ENCODE measurements at places on chromosomes 11 and 22.

- DNase-seq, result no peak
Measured at GRCh38 chr11:45224766-45225165, 61.4 kb downstream of the SYT13 start.

DNA sequence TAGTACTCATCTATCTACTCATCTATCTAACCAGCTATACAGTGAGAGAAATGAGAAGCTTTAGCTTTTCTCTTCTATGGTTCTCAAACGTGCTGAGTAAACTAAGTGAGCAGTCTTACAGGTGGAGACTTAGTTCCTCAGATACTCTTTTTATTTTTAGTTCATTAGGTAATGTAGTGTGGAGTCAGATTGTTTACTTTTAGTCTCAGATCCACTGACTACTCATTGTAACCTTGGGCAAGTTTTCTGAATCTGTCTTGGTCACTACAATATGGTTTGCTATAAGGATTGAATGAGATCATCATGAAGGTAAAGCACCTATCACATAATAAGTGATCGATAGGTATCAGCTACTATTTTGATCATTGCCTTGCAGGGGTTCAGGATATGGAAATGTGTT lies 160.1 kb downstream of the RAB38 start:
- no peak for DNase-seq

DNA sequence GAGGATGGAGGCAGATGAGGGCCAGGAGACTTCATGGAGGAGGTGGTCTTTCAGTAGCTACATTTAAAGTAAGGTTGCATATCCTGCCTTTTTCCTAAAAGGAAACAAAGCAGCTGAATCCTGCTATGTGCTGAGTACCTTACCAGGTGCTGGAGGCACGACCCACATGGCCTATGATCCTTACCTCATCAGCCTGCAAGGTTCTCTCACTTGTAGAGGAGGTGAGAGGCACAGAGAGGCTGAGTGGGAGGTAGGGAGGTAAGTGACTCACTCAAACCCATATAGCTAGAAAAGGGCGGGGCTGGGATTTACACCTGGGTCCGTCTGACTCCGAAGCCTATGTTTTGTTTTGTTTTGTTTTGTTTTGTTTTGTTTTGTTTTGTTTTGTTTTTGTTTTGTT lies 75.8 kb downstream of the BUD13 start:
- DNase-seq, result no peak

DNA sequence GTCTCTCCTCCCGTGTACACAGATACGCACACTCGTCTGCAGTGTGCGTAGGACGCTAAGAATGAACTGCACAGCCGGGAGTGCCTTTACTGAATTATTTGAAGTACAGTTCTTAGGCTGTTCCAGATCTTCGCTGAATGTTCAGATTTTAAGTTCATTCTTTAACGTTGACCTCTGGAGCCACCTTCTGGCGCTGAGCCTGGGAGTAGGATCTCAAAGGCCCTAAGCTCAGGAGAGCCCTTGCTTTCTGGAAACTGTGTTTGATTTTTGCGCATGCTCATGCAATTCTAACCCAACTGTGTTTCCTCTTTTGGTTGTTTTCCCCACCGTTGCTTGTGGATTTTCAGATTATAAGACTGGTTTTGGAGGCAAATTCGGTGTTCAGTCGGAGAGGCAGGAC lies 22.8 kb downstream of the CTTN start:
- no peak for DNase-seq

GRCh38 chr22:41401781-41402648 lies 20.3 kb downstream of the TEF start:
- no peak for DNase-seq

DNA sequence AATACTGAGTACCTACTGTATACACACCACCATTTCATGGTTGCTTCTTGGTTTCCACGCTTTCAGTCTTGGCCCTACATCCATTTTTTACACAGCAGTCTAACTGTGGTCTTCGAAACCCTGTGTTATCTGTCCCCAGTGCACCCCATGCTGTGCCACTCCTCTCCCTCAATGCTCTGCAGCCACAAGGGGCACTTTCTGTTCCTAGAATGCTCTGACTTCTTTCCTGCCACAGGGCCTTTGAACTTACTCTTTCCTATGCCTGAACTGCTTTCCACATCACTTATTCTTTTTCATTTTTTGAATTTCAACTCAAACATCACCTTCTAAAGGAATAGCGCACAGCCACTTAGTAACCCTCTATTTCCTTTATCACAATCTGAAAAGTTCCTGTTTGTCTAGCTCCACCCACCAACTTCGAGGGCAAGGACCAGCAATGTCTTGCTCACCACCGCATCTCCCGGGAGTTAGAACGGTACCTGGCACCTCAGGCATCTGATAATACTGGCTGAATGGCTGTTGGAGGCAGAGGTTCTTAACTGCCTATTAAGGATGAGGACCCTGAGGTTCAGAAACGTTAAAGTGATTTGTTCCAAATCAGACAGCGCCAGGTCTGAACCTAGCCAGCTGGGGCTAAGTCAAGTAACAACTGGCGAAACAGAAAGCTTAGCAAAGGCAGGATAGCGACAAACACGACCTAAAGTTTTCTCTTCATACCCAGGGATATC lies 568 bp downstream of the ALG8 start:
- no peak for DNase-seq

- no peak for DNase-seq
Measured at GRCh38 chr11:114358716-114359115, 41.6 kb downstream of the C11orf71 start.

DNA sequence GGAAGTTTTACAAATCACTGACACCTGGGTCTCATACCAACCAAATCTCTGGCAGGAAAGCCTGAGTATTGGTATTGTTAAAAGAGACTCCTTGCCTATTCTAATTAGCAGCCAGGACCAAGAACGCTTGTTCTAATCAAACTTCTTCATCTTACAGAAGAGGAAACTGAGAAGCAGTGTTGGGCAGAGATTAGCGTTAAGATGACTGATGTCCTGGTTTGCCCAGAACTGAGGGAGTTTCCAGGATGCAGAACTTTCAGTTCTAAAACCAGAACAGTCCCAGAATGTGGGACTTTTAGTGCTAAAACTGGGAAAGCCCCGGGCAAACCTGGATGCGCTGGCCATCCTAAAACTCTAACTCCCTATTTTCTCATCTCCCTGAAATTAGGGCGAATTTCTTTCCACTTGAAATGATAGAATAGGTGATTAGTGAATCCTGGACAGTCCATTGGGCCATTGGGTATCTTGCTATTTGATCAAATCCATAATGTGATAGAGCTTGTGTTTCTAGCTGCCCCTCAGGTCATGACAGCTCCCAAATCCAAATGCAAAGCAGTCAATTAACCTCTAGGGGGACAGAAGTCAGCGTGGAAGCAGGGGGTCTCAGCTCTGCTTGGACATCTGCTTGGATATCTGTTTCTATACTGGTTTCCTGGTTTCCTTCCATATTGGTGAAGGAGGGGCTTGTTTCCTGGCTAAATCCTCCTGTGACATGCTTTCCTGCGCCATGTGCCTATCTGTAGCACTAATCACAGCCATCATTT lies 16.0 kb upstream of the TMPRSS13 start:
- no peak for DNase-seq

DNA sequence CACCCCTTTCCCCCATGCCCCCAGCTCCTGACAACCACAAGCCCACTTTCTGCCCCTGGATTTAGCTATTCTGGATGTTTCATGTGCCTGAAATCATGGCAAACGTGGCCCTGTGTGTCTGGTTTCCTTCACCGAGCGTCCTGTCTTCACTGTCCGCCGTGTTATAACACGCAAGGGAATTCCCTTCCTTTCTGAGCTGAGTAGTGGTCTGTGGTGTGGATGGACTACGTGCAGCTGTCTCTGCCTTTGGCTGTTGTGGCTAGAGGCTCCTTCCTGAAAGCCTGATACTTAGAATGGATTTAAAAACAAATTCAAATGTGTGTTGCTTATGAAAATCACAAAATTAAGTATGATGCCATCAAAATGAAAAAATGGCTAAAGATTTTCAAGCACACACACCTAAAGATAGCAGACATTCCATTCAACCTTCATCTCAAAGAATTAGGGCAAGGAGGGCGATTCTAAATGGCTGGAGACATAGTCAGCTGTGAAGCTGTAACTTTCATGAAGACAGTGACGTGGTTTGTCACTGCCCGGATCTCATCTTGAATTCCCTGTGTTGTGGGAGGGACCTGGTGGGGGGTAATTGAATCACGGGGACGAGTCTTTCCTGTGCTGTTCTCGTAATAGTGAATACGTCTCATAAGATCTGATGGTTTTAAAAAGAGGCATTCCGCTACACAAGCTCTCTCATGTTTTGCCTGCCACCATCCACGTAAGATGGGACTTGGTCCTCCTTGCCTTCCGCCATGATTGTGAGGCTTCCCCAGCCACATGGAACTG lies 30.5 kb downstream of the KCNQ1 start:
- DNase-seq, result no peak

GRCh38 chr11:10478066-10478465 lies 23.0 kb downstream of the AMPD3 start:
- DNase-seq, result no peak

DNA sequence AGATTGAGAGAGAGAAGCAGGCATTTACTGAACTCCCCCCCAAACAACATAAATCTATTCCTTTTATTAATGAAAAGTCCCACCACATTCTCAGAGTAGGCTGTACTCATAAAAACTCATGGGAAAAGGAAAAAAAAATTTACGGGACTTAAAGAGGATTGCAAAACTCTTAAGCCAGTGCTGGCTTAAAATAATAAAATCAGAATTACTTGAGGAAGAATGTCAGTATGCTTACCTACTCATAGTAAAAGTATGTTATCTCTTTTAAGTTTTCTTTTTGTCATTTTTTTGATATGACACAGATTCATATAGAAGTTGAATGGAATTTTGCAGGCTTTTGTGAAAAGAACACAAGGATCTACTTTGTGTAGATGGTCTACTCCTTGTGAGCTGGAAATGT lies 126.3 kb downstream of the LUZP2 start:
- no peak for DNase-seq

Measured in stimulated activated CD4-positive, alpha-beta T cell treated with anti-CD3 and anti-CD28 coated beads, TNF-alpha, amount 100 ng/mL, for 48 hours (primary cell).